ENCODE measurements at places on chromosomes 12 and 14.

GRCh38 chr12:5720381-5721005, 224.6 kb downstream of the ANO2 start:
- no peak for DNase-seq

- DNase-seq, result no peak
Measured at GRCh38 chr12:65655074-65655493, 169.2 kb upstream of the HMGA2 start.

DNA sequence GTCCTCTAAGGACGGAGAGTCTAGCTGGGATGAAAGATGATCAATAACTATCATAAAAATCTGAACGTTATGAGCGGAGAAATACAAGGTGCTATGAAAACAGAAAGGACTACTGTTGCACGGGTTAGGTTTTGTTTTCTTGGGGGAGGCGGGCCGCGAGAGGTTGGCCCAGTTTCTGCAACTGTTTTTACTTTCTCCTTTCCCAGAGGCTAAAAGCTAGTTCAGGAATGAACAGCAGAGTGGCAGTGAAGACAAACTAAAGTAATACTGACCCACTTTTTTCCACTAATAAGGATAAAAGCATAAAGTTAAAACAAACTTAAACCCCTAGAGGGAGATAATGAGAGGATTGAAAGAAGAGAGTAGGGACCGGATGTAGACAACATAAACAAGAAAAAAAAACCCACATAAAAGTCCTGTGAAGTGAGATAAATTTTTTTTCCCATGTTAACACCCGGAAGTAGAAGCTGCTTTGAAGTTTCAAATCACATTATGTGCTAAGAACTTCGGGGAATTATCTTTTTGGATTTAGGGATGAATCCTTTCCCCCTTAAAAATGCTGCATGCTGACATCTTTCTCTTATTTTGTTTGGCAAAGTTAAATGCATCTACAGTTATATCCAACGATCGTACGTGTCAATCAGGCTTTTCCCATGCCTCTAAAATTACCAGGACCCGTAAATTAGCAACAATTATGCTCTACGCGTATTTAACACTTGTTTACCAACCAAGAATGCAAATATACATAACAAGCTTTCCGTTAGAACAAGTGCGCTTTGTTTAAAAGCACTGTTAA, 1.0 kb upstream of the CDK17 start:
- DNase-seq, result peak; percentile 45

DNA sequence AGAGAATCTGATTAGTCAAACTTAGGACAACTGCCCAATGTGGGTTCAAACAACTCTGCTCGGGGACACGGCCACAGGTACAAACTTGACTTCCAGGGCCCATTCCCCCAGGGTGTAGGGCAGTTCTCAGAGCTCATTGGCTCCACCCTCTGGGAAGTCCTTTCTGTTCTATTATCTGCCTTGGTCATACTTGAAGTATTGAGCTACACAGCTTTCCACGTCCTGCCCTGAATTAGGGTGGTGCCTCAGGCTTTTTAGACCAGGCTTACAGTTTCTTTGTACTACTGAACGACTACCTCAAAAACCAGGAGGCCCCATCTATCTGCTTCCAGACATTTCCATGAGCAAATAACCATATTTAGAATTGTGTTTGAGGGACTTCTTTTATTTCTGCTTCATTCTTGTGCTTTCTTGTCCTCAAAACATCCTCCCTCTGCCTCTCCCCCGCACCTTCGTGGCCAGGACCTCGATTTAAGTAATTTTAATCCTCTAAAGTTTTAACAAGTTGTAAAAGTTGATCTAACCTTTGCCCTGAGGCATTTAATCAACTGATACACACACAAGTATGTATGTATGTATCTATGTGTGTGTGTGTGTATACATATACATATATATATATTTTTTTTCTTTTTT, 281.7 kb upstream of the AMIGO2 start:
- peak; percentile 70 for DNase-seq

DNA sequence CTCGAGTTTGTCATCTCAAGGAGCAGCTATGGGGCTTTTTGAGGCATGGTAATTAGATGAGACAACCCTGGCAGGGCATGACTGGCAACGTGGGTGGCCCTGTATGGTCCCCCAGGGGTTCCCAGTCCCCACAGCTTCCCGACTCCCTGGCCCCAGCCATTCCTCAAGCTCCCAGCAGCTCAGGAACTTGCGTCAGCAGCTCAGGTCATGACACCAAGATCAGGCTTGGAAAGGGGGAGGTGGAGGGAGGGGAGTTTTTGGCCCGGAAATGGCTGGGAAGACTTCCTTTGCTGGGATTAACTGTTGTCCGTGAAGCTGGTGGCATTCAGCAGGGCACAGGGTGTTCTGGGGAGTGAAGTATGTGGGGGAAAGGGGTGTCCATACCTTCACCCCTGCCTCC, 10.4 kb upstream of the NRIP2 start:
- no peak for DNase-seq

DNA sequence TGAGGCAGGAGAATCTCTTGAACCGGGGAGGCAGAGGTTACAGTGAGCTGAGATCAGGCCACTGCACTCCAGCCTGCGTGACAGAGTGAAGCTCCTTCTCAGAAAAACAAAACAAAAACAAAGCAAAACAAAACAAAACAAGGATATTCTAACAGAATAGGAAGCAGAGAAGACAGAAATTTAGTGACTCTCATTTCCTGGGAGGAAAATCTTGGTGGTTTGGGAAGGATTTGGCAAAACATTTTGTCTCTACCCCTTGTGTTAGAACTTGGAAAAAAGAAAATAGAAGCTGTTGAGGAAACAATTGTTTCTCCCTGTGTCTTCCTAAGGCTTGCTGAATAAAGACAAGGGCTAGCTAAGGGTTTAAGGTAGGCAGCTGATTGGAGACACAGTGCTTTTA, 79.7 kb upstream of the PTPRR start:
- no peak for DNase-seq

DNA sequence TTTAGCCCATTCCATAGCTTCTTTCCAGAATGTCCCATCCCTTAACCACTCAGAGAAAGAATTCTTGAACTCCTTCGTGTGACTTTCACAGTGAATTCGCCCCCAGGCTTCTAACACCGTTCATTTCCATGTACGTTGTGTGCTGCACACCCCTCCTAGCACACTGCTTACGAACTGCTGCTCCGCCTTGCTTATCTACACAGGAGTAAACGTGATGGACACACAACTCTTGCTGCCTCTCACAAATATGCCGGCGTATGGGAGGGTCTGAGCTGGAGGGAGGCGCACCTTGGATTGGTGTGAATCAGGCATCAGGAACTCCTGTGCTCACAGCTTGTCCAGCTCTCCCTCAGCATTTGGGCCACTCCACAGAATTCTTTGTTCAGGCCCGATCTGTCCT, 3.9 kb upstream of the ADGRD1 start:
- no peak for DNase-seq

- peak; percentile 79 for DNase-seq
Measured at GRCh38 chr12:53219956-53220693, 11.9 kb downstream of the RARG start.

GRCh38 chr12:62251609-62251958, 8.6 kb upstream of the USP15 start:
- DNase-seq, result no peak

DNA sequence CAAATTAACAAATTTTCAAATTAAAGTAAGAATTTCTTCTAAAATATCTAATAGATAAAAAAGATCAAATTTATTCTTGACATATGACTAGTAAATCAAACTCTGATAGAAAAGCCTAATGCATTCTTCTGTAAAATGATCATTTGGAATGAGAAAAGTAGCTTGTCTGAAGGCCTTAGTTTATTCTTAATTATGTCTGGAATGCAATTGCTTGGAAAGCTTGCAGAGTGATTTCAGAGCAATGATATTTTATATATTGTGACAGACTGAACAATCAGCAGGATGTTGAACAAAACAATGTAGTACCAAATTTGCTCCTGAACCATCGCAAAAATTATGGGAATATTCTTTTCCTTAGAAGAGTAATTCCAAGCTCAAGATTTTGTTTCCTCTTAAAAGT, 789.6 kb upstream of the NOVA1 start:
- DNase-seq, result no peak

DNA sequence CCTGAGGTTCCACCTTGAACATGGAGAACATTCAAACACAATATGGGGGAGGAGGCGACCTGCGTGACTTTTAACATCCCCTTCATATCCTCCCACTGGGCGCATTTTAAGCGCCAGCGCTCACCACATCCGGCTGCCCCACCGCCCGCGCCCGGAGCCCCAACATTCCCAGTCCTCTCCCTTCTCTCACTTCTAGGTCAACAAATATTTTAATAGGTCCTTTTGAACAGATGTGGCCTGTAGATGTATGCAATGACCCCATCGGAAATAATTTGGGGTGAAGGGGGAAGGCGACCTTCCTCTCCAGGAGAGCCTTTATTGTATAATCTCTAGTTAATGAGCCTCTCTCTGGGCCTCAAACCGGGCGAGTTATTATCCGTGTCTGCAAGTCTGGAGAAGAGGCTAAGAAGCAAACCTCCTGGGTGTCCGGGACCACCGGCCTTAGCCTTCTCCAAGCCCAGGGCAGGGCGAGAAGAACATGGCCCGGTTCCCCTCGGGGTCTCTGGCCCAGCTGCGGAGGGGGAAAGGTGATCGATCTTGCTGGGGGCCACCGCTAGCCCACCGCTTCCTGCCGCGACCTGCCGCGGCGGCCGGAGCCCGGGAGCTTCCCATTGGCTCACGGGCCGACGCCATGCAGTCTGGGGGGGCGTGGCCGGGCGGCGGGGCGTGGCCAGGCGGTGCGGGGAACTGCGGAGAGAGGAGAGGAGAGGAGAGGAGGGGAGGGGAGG, 83.2 kb upstream of the HMGA2 start:
- DNase-seq, result peak; percentile 74

DNA sequence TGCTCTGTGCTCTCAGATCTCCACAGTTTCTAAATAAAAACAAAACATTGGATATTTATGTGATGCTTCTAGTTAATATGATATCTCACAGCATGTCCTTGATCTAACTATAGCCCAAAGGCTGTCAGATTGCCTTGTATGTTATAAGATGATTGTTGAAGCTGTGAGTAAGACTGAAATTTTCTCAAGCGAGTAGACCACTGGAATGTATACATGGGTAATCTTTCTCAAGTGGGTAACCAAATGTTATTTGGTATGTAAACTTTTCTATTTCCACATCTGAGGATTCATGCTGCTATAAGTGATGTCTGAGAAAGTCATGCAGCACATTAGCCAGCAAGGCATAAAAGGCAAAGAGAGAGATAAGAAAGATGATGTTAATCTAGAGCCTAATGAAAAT, 886.7 kb downstream of the NRXN3 start:
- no peak for DNase-seq

DNA sequence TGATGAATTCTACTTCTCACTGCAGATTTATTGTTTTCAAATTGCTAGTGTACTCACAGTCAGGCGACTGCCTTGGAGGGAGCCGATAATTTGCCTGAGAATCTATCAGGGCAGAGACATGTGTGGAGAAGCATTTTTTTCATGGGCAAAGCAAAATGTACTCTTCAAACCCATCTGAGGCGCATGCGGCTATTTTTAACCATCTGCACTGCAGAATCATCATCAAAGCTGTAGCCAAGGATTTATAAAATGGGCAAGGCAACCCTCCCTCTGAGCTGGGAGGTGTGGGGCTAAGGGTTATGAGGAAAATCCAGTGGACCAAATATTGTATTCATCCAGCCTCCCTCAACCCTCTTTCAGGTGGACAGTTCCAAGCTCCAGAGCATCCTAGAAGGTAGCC, 37.7 kb downstream of the BEST3 start:
- no peak for DNase-seq

DNA sequence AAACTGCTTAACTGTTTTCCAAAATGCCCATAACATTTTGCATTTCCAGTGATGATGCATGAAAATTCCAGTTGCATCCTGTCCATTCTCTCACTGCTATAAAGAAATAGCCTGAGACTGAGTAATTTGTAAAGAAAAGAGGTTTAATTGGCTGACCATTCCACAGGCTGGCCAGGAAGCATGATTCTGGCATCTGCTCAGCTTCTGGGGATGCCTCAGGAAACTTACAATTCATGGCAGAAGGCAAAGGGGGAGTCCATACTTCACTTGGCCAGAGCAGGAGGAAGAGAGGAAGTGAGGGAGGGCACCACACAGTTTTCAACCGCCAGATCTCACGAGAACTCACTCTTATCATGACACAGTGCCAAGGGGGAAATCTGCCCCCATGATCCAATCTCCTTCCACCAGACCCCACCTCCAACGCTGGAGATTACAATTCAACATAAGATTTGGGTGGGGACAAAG, 18.2 kb upstream of the CLEC2D start:
- peak; percentile 58 for DNase-seq

DNA sequence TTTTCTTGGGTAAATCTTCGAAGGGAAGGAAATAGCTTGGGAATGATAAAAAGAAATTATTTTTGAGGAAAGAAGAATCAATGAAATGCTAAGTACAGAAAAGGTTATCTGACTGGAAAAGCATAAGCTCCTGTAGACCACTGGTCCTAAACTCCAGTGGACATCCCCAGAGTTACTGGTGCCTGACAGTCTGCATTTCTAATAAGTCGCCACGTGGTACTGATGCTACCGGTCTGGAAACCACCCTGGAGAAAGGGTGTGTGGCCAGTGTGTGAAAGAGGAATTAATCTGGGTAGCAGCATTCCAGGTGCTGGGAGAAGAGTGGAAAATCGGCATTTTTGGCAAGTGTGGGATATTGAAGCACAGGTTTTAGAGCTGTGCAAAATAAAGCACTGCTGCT, 73.3 kb downstream of the FBXW8 start:
- DNase-seq, result no peak

DNA sequence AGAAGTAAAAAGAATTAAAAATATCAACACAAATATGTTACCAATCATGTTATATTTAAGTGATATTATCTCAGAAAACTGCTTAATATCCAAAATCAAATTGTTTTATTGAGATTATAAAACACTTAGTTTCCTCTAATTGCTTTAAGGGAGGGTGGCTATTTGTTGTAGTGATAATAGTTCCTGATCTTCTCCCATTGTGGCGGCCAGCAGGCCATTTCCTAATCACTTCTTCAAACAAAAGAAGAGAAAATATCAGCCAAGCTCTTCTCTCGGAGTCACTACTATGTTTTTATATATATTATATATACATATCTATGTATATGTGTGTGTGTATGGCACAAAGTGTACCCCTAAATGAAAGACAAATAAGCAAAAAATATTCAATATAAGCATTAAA, 31.5 kb downstream of the ERO1A start:
- no peak for DNase-seq
